Activated CD8-positive, alpha-beta memory T cell treated with anti-CD3 and anti-CD28 coated beads for 48 hours (primary cell): ENCODE measurements at places on chromosomes 4 and X.

DNA sequence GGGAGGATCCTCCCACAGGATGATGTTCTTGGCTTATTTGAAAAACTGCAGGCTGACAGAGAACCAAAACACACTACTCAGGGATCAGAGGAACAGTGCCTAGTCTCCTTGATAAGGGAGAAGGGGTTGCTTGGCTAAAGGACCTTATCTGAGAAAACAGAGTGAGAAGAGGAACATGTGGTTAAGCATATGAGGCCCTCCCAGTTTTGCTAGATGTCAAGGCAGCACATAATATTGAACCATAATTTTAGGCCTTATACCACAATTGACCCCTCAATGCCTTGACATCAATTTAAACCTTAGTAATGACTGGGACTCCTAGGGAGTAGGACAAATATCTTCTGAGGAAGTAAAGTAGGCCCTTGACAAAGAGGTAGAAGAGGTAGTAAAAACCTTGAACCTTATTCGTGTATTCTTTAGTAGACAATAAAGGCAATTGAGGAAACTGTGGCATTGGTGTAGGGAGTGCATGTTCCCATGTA is 79.3 kb downstream of the TEX13C start:
- DNase-seq: no peak

- DNase-seq: no peak
Measured at GRCh38 chr4:148216866-148217814, 225.1 kb downstream of the NR3C2 start.

DNA sequence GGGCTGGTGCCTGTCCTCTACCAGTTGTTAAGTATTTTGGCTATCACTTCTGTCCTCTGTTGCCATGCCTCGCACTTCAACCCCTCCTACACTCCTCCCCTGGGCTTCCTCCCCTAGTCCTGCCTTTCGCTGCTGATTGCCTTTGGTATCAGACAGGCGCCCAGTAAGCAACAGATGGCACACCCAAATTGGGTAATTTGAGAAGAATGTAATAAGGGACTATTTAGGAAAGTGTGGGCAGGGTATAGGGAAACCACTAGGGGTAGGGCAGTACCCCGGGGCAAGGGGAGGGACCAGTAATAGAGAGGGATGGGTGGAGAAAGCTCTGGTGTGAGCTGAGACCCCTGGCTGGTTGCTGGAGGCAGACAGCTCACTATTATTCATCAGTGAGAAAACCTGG is 172.7 kb upstream of the USP9X start:
- DNase-seq: no peak

DNA sequence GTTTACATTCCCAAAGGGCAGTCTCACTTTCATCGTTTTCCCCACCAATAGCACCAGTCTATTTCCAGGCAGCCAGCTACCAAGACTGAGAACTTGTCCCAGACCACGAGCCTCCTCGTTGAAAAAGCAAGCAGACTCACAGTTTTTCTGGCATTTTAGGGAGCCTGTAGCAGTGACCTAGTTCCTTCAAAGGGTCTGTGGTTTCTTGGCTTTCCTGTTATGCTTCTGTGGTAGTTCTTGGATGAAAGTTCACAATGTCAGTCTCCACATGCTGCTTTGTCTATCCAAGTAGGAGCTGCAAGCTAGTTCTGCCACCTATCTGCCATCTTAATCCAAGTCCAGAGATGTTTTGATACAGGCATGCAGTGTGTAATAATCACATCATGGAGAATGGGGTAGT is 151.6 kb upstream of the ZC4H2 start:
- no peak for DNase-seq

DNA sequence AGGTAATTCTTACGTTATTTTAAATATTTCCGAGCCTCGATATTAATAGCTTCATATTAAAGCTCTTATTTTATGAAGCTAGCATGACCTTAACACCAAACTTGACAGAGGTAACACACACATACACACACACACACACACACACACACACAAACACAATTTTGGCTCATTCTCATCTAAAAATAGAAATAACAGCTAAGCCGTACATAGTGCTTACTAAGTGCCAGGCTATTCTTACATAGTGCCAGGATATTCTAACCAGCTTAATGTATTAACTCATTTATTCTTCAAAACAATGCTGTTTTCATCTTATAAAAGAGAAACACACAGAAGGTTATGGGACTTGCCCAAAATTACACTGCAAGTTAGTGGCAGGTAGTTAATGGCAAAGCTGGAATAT is 87.0 kb upstream of the BLTP1 start:
- DNase-seq: no peak

- no peak for DNase-seq
Measured at GRCh38 chrX:150291014-150291413, 72.1 kb upstream of the MAMLD1 start.

GRCh38 chrX:41332408-41333002 is 1.5 kb upstream of the DDX3X start:
- DNase-seq: peak; percentile 20

- DNase-seq: no peak
Measured at GRCh38 chr4:134276476-134276875, 74.9 kb upstream of the PABPC4L start.

- DNase-seq: no peak
Measured at GRCh38 chr4:62881901-62882300, 1527.3 kb downstream of the TECRL start.

GRCh38 chr4:164009435-164009834 is 514.9 kb downstream of the TMA16 start:
- DNase-seq: no peak

GRCh38 chr4:76426272-76426671 is 5.3 kb upstream of the CCDC158 start:
- no peak for DNase-seq

GRCh38 chrX:79169484-79169883 is 25.0 kb downstream of the GPR174 start:
- DNase-seq: no peak

DNA sequence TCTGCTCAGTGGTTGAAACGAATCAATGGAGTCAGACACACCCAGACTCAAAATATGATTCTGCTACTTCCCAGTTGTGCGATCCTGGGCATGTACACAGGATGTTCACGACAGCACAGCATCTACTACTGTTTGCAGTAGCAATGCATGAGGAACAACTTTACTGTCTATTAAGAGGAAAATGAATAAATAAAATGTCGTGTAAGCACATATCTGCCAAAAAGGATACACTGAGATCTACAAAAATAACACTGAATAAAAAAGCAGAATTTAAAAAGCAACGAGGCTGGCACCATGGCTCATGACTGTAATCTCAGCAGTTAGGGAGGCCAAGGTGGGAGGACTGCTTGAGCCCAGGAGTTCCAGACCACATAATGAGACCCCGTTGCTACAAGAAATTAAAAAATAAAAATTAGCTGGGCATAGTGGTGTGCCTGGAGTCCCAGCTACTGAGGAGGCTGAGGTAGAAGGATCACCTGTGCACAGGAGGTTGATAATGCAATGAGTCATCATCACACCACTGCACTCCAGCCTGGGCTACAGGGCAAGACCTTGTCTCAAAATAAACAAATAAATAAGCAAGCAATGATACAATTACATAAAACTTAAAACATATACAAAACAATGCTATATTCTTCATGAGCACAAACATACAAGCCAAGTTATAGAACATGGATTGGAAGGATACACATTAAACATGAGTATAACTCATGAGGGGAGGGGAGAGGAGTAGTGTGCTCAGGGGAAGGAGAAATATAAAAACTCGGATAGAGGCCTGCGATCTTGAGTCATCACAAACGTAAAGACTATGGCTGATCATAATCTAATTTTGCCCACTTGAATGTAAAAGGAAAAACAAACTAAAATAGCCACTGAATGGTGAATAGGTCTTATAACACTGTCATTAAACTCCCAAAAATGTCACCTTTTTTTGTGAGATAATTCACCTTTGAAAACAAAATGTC is 8.6 kb downstream of the CFAP97 start:
- DNase-seq: no peak

- no peak for DNase-seq
Measured at GRCh38 chr4:168409089-168409801, 71.0 kb downstream of the DDX60L start.

DNA sequence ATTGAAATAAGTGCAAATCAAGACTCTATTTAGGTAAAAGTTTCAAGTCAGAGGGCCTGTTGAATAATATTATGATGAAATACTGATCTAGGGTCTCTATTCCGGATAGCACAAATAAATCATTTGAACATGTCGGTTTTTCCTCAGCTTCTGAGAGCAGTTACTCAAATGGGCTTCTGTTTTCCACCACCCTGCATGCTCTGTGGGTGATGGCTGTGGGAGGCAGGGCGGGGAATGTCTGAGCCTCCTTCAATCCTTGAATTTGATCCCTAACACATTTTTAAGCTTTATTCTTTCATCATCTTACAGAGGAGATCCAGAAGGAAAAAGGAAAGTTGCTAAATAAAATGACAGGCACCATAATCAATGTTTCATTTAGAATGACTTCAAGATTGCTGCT is 8.5 kb downstream of the UNC5C start:
- DNase-seq: no peak

- no peak for DNase-seq
Measured at GRCh38 chrX:7242613-7243012, 94.7 kb upstream of the PUDP start.
